ENCODE measurements at places on chromosomes 5 and 9. TPM values are rescaled to one million over a fixed set of nuclear protein-coding genes. Genes with fewer than 3 reads are reported as not detected.

DNA sequence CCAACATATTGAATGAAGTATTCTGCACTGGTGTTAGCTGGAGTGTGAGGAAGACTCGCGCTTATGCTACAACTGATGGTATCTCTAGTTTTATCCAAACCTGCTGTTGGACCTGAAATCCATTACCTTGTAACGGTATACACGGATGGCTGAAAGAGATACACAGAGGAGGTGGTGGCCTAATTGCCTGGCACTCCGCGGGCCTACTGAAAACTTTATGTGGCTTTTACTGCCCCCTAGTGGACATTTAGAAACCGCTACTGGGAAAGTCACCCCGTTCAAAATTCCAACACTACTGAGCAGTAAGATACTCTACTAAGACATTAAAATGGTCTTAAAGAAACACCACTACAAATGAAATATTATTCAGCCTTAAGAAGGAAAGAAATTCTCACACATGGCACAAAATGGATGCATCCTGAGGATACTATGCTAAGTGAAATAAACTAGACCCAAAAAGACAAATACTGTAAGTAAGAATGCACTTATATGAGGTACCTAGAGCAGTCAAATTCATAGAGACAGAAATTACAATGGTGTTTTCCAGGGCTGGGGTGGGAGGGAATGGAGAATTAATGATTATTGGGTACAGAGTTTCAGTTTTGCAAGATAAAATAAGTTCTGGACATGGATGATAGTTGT, 100.4 kb downstream of the TTLL11 start:
- DNase-seq: peak; percentile 31

DNA sequence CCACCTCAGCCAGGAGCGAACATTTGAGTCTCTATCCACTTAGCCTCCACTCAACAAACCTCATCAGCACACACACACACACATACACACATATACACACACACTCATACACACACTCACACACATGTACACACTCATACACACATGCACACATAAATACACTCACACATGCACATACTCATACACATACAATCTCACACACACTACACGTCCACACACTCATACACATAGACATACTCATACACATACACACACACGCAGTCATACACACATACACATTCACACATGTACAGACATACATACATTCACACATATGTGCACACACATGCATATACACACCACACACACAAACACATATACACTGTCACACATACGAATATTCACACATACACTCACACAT, 208.2 kb downstream of the AGTPBP1 start:
- DNase-seq: no peak

GRCh38 chr5:176575066-176575465, 25.9 kb downstream of the CDHR2 start:
- DNase-seq: no peak

Gene CDKN2B-AS1
- 1.9 TPM for total RNA-seq

DNA sequence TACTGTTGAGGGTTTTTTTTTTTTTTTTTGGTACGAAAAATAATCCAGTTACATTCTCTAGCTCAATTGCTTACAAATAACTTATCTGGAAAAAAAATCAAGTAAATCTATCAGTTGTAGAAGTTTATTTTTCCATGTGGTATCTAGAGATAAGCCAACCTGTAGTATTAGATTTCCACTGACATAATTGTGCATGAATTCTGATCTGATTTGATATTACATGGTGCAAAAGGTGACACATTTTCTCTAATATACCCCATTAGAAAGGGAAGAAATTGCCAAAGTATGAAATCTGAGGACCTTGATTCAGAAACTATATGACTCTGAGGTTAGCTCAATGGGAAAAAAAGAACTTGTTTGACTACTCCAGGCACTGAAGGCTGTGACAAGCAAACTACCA, 141.5 kb downstream of the SLF1 start:
- no peak for DNase-seq

Gene CAMSAP1
- total RNA-seq: 40.6 TPM

DNA sequence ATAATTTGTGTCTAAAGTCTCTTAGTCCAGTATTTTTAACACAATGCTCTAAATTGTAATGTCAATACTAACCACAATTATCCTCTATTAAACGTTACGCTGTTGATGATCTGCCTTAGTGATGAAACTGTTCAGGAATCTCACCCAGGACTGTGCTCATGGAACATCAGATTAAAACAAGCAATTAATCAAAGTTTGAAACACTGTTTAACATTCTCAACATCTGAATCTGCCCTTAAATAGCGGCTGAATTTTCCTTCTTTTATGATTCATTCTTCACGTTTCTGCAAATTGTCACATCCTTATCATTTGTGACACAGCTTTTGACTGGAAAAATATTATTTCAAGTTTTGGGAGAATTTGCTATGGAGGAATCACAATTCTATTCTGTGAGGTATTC, 113.8 kb downstream of the MARCHF11 start:
- DNase-seq: no peak

DNA sequence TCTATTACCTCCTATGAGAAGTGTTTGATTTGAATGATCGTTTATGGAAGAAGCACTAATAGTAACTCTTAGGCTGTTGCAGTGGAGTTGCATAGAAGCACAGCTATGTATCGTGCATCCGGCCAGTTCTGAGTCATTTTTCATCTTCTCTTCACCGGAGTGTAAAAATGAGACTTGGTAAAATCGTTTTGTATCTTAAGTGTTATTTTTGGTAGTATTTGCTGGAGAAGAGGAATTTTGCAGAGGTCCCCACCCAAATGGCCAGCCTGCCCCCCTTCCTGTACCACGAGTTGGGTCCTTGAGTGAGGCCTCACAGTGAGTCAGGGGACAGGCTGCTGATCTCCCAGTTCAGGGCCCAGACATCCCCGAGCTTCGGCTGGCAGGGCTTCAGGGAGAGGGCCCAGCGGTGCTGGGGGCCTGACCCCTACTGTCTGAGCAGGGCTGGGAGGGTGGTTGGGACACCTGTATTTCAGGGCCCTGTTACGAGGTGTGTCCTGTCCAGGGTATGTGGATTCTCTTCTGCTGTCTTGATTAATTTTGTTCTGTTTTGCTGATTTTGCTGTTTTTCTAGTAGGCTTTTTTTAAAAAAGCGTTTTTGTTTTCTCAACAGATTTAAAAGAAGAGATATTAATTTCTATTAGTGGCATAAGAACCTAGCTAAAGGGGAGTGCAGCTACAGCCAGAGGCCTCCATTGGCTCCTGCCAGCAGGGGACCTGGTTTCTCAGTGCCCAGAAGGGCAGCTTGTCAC, 210.8 kb downstream of the TRIO start:
- no peak for DNase-seq

Gene SLC25A48
- total RNA-seq: not detected

- no peak for DNase-seq
Observed at GRCh38 chr9:5112646-5113045, 72.8 kb downstream of the INSL6 start.

Gene RAB3C
- total RNA-seq: not detected

- DNase-seq: no peak
Observed at GRCh38 chr5:66739021-66739420, 142.8 kb downstream of the MAST4 start.

GRCh38 chr9:16058131-16058549, 505.3 kb downstream of the CCDC171 start:
- DNase-seq: no peak

DNA sequence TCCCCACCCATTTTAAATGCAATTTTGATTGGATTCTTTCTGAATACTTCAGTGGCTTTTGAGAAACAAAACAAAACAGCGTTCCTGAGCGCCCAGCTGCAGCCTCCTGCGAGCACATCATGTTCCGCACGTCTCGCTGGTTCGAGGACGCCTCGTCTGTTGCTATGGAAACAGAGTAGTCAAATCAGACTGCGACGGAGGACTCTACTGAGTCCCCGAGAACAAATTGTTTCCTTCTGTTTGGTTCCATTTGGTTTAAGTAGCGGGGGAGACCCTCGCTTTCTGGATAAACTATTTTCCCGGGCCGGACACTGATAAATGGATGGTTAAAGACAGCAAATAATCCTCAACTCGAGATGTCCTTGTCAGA, 69.0 kb downstream of the SLC28A3 start:
- DNase-seq: peak; percentile 28

Gene MTRR
- 107 TPM for total RNA-seq

DNA sequence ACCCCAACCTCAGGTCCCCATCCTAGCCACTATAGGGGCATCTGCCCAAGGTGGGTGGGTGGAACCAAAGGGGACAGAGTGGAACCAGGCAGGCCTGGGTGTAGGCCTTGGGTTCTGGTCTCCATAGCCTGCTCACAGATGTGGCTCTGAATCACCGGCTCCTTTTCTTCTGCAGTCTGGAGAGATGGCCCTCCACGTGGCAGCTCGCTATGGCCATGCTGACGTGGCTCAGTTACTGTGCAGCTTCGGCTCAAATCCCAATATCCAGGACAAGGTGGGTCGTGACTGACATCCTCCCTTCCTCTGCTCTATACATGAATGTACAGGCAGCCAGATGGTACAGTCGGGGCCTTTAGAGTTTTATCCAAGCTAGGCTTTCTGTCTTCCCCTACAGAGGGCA, 77.3 kb upstream of the CTSL start:
- no peak for DNase-seq

DNA sequence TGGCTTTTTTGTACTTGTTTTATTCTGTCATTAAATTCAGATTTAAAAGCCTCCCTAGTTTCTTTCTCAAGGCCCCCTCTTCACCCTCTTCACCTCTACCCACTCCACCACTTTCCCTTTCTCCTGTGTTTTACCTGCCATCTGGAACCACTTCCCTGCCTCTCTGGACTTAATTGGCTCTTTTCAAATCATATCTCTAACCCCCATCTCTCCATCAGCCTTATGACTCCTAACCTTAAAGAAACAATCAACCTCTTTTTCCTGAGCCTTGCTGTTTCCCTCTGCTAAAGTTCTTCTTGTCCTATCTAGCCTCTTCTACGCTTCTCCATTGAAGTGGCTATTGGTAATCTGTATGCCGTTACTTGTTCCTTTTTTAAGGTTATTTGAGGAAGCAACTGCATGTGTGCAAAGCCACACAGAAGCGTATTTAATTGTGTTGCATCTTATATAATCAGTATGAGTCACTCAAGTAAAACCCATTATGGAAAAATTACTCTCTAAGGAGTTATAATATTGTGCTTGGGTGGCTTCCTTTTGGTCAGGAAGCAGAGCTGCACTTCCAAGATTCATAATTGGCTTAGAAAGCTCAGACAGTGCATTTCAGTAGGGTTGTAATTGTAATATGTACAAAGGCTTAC, 653.6 kb upstream of the ITGA1 start:
- DNase-seq: no peak

Gene ADAMTS6
- 1.8 TPM for total RNA-seq

- DNase-seq: no peak
Observed at GRCh38 chr5:125408448-125409233, 662.2 kb upstream of the ZNF608 start.

GRCh38 chr5:85604786-85605185, 1013.0 kb upstream of the COX7C start:
- DNase-seq: no peak

DNA sequence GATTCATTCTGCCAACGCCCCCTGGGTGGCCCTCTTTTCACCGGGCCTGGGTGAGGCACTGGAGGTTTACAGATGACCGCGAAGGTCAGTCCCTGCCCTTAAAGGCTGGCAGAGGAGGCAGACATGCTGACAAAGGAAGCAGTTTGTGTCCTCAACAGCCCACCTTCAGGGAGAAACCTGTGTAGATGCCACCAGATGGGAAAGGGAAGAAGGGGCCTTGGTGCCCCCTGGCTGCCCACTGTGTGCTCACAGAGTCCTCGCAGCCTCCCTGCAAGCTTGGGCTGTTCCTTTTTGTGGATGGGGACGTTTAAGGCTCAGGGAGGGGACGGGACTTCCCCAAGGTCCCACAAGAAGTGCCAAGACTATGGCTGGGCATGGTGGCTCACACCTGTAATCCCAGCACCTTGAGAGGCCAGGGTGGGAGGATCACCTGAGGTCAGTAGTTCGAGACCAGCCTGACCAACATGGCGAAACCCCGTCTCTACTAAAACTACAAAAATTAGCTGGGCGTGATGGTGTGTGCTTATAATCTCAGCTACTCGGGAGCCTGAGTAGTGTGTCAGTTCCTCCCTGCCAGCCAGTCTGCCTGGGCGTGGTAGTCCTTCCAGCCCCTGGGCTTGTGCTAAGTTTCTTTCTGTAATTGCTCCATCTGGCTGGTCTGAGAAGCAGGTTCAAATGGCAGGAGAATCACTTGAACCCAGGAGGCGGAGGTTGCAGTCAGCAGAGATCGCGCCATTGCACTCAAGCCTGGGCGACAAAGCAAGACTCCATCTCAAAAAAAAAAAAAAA, 36.2 kb downstream of the NEK6 start:
- no peak for DNase-seq

DNA sequence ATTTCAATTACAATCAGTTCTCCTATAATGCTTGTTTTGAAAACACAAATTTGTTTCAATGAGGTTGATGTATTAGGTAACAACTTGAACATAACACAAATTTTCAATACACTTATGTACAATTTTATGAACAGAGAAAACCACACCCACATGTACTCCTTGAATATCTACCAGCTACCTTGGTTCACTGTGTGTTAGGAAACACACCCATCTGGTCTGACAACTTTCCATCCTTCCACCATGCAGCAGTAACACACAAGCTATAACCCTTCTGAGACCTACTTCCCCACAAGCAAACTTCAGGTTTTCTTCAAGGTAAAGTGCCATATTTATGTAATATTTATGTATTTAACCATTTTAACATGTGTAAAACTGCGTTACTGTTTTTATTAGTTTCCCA, 36.4 kb upstream of the UBQLN1 start:
- no peak for DNase-seq

DNA sequence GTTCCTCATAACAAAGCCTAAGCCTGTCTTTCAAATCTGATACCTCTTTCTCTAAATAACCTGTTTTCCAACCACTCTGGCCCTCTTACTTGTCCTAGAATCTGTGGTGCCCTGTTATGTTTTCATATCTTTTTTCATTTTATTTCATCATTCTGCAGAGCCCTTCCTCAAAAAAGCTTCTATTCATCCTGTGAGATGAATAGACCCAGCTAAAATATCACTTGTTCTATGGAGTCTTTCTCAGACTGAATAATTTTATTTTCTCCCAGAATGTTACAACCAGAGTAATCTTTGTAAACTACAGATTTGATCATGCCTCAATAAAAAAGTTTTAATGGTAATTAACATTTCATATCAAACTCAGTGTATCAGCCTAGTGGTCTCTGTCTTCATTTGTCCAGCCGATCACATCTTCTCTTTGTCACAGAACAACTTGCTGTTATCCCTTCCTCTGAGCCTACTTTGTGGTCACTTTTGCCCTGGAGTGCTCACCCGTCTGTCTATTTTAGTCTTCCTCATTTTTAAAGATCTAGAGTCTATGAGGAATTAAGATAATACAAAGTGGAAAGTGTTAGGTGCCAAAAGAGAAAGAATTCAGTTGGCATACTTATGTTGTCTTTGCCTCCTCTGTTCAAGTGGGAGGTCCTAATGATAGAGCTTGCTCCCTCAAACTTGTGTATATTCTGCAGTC, 77.8 kb downstream of the ZCCHC7 start:
- DNase-seq: no peak

DNA sequence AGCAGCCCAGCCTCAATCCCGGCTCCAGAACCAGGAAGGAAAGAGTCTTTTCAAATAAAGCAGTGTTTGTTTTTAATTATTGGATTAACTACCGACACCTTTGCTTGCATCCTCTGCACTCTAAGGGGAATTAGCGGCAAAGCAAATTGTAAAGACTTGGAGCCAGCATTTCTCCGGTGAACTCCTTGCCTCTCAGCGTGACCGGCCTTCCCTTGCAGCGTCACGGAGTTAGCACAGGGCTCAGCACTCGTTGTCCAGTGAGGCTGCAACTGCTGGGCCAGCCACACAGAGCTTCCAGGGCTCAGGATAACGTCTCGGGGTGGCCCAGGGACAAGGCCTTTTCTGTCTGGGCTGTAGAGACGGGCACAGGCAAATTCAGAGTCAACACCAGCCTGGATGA, 180.6 kb downstream of the OLFM1 start:
- DNase-seq: no peak

Gene SPACA9
- total RNA-seq: 1.5 TPM

All from CD4-positive, alpha-beta memory T cell (primary cell).